Amniotic epithelial cell (primary cell): ENCODE measurements at places on chromosomes 16 and 17.

GRCh38 chr17:43416998-43417890 is 18.5 kb downstream of the ARL4D start:
- DNase-seq, result peak; percentile 61

DNA sequence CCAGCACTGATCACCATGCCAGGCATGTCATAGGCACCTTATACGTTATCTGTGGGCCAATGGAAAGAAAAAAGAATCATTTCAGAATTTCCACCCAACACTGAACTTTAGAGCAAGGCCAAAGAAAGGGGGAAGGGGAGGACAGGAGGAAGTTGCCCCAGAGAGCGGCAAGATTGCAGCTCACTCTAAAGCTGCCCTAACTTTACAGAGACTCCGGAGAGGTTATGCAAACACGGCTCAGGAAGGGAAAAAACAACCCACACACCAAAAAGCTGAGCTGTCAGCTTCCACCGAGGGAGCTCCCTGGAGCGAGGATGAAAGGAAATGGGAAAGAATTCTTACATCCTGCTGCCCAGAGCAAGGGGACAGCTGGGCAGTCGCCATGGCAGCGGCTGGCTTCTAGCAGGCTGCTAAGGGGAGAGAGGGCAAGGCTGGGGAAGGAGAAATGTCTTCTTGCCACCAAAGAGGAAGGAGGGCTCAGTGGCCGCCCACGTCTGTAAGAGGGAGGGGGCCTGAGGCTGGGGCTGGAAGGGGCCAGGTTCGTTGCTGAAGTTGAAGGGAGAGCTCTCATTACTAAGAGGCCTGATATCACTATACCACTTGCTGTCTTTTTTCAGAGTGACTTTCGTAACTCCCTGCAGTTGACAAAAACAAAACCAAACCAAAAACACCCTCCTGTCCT is 18.2 kb downstream of the COTL1 start:
- DNase-seq, result peak; percentile 92

GRCh38 chr16:46606231-46606630 is 14.9 kb downstream of the SHCBP1 start:
- DNase-seq, result no peak

DNA sequence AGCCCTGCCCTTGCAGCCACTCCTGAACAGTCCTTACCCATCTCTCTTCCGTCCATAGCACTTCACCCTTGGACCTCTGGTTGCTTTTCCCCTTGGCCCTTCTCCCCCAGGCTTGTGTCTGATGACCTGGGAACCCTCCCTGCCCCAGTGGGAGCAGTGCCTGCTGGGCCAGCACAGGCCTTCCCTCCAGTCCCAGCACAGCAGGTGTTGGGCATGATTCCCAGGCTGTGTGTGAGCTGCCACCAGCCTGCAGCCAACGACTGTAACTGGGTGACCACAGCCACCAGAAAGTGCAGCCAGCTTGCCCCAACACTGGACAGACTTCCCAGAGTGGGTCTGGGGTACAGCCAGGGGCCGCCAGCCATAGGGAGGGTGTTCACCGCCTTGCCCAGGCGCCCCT is 30.0 kb downstream of the CRAMP1 start:
- no peak for DNase-seq

DNA sequence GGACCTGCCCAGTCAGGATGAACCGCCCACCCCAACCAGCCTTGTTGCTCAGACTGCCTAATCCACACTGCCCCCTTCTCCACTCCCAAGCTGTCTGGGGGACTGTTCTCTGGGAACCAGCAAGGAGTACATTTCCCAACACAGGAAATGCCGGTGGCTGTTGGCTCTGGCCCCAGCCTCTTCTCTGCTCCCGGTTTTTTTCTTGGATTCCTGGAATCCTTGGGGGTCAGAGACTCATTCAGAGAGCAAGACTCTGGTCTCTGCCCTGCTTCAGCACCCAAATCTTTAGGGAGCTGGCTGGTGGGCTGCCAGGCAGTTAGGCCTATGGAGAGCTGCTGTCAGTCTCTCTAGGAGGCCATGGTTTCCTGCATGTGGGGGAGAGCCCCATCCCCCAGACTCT is 10.8 kb upstream of the MTMR4 start:
- DNase-seq, result peak; percentile 95

GRCh38 chr17:12068946-12069345 is 48.3 kb downstream of the MAP2K4 start:
- DNase-seq, result no peak

DNA sequence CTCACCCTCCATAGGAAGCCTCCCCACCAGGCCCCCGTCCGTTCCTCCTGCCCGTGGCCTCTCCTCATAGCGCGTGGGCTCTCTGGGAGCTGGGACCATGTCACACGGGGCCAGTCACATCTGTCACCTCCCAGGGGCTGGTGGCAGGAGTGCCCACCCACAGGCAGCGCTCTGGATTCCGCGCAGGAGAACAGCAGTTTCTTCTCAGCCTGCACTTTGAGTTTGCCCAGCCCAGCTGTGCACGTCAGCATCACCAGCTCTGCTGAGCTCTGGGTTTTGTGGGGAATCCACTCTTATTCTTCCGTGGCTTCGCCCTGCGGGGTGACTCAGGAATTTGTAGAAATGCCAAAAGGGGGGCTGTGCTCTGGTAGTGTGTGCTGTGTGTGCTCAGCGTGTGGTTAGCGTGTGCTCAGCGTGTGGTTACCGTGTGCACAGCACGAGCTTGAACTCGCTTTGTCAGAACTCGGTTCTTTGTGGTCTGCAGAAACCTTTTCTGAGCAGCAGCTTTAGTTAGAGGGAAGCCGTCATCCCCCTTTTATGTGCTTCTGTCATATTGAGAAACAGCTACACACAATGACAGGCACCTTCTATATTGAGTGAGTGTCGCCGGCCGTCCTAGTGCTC is 3.2 kb downstream of the ACSF3 start:
- no peak for DNase-seq

- DNase-seq, result no peak
Measured at GRCh38 chr16:69553332-69553731, 12.4 kb upstream of the NFAT5 start.

DNA sequence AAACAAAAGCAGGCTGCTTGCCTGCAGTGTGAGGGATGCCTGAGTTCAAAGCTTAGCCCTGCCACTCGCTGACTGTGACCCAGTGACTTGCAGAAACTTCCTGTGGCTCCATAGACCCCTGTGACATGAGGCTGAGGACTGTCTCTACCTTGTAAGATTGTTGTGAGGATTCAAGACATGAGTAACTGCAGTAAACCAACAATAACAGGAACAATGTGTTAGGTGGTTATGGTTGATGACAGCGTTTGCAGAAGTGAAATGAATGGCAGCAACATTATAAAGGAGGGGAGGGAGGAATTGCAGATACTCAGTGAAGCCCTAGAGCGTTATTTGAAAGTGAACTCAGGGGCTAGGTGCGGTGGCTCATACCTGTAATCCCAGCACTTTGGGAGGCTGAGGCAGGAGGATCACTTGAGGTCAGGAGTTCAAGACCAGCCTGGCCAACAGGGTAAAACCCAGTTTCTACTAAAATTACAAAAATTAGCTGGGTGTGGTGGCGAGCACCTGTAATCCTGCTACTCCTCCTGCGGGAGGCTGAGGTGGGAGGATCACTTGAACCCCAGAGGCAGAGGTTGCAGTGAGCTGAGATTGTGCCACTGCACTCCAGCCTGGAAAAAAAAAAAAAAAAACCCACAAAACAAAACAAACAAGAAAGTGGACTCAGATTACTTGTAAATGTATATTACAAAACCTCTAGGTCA is 33.5 kb upstream of the EMP2 start:
- DNase-seq, result no peak

GRCh38 chr17:61395983-61396585 is 3.6 kb upstream of the TBX2 start:
- no peak for DNase-seq

- no peak for DNase-seq
Measured at GRCh38 chr16:10076037-10076436, 106.2 kb downstream of the GRIN2A start.

- DNase-seq, result no peak
Measured at GRCh38 chr16:1916640-1916990, 1.6 kb downstream of the HS3ST6 start.

DNA sequence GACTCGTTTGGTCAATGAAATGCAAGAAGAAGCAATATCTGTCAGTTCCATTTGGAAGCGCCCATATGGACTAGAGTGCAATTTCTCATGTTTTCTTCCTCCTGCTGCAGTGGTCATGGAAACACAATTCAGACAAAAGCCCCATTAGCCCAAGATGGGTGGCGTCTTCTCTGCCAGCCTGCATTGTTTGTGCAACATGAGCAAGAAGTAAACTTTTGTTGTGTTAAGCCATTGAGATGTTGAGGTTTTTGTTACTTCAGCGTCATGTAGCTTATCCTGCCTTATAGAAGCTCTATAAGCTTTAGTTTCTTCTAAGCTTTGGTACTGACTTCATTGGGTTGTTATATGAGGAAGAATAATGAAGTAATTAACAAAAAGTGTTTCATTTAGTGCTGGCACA is 137.4 kb downstream of the NPIPB5 start:
- no peak for DNase-seq

DNA sequence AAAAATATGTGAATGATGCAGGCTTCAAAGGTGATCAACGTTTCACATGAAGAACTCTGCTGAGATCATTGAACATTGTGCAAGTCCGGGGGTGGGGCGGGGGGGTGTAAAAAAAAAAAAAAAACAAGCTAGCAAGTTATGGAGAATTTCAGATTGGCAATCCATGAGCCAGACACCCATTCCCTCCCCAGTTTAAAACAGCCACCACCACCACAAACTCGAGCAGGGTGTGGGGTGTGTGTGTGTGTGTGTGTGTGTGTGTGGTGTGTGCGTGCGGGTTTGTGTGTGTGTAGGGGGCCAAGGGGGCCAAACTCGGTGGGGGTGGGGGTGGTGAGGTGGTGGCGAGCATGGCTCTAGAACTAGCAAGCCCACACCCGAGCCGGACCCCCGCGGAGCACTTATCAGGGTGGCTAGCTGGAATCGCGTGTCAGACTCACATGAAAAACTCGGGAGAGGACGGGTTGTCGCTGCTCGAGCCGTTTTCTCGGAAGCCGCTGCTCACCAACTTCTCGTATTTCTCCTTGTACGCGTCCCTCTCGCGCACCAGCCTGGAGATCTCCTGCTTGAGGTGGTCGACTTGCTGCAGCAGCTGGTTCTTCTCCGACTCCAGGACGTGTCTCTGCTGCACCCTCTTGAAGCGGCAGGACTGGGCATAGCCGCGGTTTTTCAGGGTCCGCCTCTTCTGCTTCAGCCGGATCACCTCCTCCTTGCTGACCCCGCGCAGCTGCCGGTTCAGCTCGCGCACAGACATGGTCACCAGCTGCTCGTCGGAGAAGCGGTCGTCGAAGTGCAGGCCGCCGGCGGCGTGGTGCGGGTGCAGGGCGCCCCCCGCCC is 2.0 kb downstream of the MAF start:
- peak; percentile 56 for DNase-seq
